ENCODE measurements at places on chromosomes 7 and 10.

DNA sequence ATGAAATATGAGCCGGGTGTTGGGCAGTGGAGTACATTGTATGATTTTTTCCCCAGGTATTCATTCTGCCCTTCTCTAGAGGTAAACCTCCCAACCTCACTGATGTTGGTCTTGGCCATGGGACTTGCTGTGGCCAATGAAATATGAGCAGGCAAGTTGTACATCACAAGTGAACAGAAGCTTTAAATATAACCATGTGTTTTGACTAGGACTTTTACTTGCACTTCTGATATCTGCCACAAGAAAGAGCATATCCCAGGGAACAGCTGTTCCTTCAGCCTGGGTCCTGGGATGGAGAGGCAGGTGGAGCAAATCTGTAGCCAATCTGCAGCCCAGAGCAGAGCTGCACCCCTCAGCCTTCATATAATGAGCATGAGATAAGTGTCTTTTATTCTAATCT is 109.8 kb upstream of the PALS2 start:
- DNase-seq = no peak

- no peak for DNase-seq
Measured at GRCh38 chr10:76117949-76118348, 686.5 kb downstream of the LRMDA start.

GRCh38 chr10:90192825-90193224 is 491.4 kb downstream of the KIF20B start:
- no peak for DNase-seq

DNA sequence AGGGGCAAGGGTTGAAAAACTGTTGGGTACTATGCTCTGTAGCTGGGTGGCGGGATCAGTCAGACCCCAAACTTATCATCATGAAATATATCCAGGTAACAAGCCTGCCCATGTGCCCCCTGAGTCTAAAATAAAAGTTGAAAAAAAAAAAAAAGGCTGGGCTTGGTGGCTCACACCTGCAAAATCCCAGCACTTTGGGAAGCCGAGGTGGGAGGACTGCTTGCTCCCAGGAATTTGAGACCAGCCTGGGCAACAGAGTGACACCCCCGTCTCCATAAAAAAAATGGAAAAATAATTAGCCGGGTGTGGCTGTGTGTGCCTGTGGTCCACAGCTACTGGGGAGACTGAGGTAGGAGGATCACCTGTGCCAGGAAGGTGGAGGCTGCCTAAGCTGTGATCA is 83.5 kb downstream of the VIPR2 start:
- no peak for DNase-seq

DNA sequence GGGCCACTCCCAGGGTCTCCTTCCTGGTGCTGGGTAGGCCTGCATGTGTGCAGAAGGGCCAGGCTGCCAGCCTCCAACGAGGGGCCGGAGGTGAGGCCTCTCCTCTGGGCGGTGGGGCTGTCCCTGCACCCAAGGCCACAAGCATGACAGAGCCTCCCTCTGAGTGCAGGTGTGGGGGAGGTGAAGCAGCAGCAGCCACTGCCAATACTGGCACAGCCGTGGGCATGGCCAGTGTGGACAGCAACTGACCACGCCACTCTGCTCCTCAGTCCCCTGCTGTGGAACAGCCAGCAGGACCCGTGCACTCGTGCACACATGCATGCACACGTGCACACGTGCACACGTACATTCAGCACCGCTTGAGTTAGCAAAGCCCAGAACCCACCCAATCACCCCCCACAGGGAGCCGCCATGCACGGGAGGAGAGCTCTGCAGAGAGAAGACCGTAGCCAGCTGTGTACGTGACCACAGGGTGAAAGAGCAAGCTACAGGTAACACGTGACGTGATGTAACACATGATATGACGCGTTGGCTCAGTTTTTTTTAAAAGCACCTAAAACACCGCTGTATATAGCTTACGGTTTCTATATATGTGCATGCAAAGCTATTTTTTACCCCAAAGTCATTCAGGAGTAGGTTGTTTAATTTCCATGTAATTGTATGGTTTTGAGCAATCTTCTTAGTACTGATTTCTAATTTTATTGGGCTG is 23.1 kb downstream of the PAPOLB start:
- DNase-seq = no peak

GRCh38 chr10:68559841-68560185 is 324 bp upstream of the TET1 start:
- DNase-seq = no peak

DNA sequence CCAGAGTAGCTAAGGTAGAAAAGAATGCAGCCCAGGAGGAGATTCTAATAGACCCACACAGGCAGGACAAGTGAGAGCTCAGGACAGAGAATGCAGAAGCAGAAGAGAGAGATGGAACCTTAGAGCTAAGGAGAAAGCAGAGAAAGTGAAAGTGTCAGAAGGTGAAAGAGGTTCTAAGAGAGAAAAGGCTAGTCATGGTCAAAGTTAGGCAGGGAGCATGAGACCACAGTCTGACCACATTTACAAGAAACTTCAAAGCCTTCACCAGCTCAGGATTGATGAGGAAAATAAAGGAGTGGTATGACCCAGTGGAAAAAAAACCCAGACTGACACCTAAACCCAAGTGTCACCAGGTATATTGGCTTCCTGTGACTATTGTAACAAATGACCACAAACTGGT is 131.8 kb upstream of the WDR11 start:
- no peak for DNase-seq

DNA sequence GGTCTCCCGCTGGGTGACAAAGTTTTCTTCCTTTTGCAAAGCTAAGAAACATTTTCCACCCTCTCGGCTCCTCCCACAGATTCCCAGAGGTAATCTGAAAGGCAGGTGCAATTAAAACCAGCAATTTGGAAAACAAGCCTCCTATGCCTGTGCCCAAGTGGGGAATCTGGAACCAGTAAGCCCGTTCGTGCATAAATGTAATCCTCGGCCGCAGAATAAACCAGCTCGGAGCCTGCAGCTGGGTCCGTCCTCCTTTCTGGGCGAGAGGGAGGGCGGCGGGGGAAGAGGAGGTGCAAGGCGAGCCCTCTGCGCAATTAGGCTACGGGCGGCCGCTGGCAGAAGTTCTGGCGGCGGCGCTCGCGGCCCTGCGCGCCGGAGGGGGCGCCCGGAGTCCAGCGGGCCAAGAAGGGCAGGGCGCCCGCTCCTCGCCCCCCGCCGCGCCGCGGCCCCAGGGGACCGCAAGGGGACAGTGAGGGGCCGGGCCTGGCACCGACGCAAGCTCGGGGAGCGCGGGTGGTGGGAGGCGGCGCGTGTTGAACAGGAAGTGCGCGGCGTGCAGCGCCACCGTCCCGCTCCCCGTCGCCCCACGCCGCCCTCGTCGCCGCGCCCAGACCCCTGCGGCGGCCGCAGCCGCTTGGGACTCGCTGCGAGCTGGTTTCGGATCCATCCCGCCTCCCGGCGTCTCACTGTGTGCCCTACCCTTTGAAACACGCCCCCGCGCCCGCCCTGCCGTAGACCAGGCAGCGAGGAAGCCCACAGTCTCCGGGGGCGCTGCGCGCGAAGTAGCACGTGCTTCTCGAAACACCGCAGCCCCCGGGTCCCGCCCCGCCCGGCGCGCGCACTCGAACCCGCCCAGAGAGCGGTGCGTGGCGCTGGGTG is at the start of gene PRKAG2:
PRKAG2 (minus strand) TSS at position 217 of the 879 bp plus-strand sequence. CDS start 495 bp downstream, outside the sequence.
- no peak for DNase-seq

Data from HepG2 (cell line).